ENCODE measurements at places on chromosomes 1 and 21.
A peak's percentile ranks its signal among the peaks of the same experiment; 100 is the strongest.

DNA sequence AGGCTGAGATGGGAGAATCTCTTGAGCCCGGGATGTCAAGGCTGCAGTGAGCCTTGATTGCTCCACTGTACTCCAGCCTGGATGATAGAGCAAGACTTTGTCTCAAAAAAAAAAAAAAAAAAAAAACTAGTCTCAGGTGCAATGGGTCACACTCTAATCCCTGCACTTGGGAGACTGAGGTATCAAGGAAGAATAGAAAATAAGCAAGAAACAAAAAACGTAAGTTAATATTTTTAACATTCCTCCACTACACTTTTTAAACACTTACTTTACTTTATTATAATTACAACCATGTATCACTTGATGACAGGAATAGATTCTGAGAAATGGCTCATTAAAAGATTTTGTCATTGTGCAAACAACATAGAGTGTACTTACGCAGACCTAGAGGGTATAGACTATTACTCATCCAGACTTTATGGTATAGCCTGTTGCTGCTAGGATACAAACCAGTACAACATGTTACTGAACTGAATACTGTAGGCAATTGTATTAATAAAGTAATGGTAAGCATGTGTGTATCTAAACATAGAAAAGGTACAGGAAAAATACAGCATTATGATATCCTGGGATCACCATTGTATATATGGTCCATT, 1244.1 kb upstream of the ADGRL4 start:
- DNase-seq: no peak

- DNase-seq: no peak
These were observed 401 bp downstream of the ERRFI1 start for GRCh38 chr1:8025671-8026144.

- peak; percentile 76 for DNase-seq
These were observed 2.7 kb upstream of the PHTF1 start for GRCh38 chr1:113761937-113762336.

DNA sequence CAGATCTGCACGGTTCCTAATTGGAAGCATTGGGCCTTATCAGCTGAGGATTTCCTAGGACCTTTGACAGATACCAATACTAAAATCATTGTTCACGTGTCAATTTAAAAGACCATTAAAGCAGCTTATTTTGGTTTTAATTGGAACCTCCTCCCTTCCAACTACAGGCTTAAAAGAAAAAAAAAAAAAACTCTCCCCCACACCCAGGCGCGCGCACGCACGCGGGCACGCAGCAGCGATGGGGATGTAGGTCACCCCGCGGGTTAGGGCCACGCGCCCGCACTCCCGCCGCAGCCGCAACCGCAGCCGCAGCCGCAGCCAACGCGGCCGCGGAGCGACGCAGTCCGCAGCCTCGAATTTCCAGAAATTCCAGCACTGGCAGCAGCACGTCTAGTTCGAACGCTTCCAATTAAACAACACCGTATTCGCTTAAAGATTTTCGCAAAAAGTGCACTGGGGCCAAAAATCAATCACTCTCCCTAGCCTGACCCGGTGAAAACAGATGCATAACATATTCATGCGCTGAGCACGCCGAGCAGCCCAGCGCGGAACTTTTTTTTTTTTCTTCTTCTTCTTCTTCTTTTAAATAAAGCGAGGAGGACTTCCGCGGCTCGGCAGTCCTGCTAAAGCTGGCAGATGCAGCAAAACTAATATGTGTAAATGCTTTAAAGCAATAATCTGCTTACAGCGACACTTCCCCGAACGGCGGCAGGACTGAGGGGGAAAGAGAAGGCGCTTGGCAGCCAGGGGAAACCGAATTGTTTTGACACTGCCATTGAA, 13.3 kb upstream of the BARHL2 start:
- peak; percentile 22 for DNase-seq

DNA sequence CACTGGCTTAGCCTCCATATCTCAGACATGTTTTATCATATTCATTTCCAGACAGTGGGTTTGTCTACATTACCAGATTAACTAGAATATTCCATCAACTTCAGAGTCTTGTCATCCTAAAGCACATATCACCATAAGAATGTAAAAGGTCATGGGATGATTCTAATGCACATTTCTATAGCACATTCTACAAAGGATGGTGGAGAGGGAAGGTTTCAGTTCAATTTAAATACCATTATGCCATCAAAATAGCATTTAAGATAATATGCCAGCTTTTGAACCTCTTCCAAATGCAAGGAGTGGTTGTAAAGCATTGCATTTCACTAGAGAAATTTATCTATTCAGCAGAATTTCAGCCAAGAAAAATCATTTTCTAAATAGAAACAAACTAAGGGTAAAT, 970.5 kb downstream of the TTLL7 start:
- DNase-seq: no peak

DNA sequence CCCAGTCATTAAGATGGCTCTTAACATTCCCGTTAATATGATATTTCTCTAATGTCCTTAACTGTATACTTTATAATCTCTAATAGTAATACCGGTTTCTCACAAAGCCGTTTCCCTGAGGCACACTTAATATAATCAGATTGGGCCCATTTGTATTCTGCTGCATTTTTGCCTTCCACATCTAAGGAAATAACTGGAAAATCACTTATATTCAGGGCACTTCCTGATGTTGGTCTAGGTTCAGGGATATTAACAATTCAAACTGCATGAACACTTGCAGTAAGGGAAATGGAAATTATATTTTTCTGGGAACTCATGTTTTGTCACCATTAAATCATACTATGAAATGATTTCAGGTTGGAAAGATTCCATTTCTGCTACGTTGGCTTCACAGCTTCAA, 119.8 kb downstream of the TPR start:
- no peak for DNase-seq

DNA sequence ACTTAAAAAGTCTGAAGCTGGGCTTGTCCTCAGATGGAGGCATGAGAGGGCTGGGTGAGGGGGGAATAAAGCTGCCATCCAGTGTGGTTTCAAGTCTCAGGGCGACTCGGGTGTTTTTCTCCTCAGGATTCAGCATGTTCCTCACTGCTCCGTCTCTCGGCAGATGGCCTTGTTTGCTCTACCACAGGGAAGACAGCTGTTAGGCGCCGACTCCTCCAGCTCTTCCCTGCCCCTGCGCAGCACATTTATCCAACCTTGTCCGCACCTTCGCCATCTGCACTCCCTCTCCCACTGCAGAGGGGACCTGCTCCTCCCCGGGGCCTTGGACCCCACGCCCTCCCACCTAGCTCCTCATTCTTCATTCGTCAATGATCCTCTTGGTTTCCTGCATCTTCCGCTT, 16.6 kb upstream of the S100A11 start:
- DNase-seq: no peak

DNA sequence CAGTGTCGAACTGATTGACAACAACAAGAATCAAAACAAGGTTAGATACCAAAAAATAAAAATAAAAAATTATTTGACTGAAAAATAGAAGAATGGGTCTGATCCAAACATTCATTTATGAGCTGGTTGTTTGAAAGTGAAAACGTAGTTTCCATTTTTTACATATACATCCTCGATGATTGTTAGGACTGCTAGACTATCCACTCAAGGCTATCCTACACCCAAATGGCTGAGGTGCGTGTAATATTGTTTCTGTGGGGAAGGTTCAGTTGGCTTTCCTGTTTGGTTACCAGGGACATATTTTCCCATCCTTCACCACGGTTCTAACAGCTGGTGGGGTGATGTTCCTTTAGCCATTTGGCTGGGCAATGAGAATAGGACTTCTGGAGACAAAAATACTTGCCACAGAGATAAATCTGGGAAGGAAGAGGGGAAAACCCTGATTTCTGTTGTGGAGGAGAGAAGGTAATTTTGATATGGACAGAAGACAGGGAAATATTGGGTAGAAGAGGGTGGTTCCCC, 66.3 kb downstream of the MAP3K7CL start:
- no peak for DNase-seq

GRCh38 chr1:216563087-216563486, 139.8 kb upstream of the USH2A start:
- no peak for DNase-seq

GRCh38 chr1:35564037-35564883, 6.7 kb downstream of the NCDN start:
- peak; percentile 91 for DNase-seq

DNA sequence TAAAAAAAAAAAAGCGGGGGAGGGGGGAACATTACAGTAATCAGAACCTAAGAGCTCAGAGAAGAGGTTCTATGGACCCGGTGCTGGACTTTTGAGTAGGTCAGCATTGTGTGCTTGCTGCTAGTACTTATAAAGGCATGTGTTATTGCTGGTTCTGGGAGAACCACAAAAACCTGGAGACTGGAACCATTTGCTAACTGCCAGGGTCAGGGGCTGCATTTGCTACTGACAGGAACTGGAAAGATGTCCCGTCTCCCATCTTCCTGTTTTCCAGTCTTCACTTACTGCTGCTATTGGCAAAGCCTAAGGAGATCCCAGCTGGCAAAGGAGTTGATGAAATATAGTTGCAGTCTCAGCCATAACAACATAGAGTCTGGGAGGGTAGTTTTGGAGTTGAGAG, 4.3 kb downstream of the RNF2 start:
- DNase-seq: peak; percentile 14

GRCh38 chr1:180636138-180636537, 4.3 kb downstream of the XPR1 start:
- DNase-seq: peak; percentile 20

GRCh38 chr1:8926707-8927694, 18.7 kb upstream of the CA6 start:
- DNase-seq: no peak

- no peak for DNase-seq
These were observed 1.5 kb upstream of the TTC24 start for GRCh38 chr1:156578055-156578454.

GRCh38 chr1:225597926-225598575, 54.9 kb downstream of the ENAH start:
- no peak for DNase-seq

- no peak for DNase-seq
These were observed 998.6 kb upstream of the NCAM2 start for GRCh38 chr21:19999369-20000272.

GRCh38 chr1:157773493-157774350, 3.2 kb downstream of the FCRL2 start:
- DNase-seq: no peak

DNA sequence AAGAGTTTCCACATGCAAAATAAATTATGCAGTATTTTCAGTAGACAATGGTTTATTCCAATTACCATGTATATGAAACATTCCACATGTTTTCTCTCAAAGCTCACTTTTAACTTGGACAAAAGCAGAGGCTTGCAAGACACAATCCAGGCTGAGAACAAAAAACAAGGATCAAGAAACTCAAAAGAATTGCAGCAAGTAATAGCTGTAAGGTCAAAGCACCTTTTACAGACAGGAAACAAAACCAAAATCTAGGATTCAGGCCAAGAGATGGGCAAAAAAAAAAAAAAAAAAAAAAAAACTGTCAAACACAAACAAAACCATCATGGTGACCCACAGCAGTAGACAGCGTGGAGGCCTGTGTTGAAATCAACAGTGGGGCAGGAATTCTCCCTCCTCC, 9.3 kb downstream of the RGS1 start:
- peak; percentile 88 for DNase-seq

DNA sequence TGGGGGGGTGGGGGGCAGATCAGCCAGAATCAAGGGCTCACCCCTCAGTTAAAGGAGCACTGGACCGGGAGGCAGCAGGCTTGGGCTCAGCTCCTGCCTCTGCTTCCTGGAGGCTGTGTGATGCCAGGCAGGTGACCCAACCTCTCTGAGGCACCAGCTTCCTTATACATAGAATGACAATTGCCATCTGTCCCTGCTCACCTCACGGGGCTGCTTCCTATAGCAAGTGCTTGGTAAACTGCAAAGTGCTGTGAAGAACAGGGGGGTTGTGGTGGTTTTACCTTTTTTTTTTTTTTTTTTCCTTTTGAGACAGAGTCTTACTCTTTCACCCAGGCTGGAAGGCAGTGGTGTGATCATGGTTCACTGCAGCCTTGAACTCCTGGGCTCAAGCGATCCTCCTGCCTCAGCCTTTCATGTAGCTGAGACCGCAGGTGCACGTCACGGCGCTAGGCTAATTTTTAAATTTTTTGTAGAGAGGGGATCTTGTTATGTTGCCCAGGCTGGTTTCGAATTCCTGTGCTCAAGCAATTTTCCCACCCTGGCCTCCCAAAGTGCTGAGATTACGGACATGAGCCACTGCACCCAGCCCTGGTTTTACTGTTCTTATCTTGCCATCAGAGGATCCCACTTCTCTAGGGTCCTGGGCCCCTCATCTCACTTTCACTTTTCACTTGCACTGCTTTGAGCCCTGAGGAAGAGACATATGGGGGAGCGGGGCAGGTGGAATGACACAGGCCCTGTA, 11.6 kb downstream of the KCNQ4 start:
- no peak for DNase-seq

DNA sequence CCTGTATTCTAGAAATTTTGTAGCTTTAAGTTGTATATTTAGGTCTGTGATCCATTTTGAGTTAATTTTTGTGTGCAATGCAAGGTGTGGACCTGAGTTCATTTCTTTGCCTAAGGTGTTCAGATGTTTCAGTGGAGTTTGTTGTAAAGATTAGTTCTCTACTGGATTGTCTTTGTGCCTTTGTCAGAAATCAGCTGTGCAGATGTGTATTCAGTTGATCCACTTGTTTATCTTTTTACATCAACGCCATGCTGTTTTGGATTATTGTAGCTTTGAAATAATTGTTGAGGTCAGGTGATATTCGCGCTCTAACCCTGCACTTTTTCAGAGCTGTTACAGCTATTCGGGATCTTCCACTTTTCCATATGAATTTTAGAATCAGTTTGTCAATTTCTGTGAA, 32.8 kb downstream of the SKI start:
- DNase-seq: no peak

- no peak for DNase-seq
These were observed 43.3 kb downstream of the SIPA1L2 start for GRCh38 chr1:232586679-232587078.

GRCh38 chr1:203117611-203118575, 9.6 kb upstream of the ADORA1 start:
- DNase-seq: peak; percentile 89

GRCh38 chr1:248703674-248704073, 1.1 kb upstream of the OR14I1 start:
- DNase-seq: no peak

- no peak for DNase-seq
These were observed 88.2 kb downstream of the IARS2 start for GRCh38 chr1:220182111-220182510.

- no peak for DNase-seq
These were observed 14.7 kb downstream of the METTL18 start for GRCh38 chr1:169779970-169780369.

DNA sequence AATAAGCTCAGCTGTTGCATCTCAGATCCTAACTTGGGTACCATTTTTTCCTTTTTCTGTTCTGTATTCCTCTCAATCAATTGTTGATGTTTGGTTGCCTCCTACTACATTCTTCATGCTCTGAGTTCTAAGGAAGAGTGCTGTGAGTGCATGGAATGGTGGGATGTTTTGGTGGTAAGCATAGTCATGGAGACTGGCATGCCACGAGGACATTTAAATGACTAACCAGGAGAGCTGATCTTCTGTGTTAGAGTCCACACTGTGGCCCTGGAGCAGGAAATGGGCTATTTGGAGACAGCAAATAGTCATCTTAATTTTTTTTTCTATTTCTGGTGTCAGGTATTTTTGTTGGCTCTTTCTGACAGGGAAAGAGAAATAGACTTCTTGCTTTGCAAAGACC, 69.5 kb upstream of the HSD17B7 start:
- no peak for DNase-seq
